ENCODE measurements at places on chromosomes 6 and 20.

GRCh38 chr6:169825558-169826225 is 74.3 kb downstream of the ERMARD start:
- no peak for DNase-seq

DNA sequence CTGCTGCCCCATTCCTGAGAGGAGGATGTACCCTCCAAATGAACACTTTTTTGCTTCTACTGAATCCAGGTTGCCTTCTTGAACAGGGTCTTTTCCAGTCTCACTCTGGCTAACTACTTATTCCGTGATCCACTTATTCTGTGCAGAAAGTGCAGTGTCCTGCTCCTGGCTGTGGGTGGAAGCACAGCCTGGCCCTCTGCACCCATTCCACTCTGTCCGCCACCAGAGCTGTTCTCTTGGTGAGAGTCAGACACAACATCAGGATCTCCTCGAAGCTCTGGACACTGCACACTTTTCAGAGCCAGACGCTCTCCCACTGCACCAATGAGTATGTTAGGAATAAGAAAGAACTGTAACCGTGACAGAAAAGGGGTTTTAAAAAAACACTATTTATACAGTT is 174.2 kb downstream of the MCHR2 start:
- no peak for DNase-seq

DNA sequence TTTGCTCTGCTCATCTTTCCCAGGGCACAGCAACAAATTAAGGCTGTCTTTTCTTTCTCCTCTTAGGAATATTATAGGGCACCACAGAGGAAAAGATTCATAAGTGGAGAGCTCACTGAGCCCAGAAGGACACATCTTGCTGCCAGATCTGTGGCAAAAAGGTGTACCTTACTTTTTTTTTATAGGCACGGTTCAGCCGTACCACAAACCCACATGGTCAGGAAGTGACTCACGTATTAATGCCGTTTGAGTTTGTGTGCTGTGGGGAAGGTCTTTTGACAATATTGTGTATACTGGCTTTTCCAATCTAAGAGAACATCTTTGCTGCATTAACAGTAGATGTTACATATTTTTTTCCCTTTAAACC is 28.4 kb downstream of the PAQR8 start:
- no peak for DNase-seq

DNA sequence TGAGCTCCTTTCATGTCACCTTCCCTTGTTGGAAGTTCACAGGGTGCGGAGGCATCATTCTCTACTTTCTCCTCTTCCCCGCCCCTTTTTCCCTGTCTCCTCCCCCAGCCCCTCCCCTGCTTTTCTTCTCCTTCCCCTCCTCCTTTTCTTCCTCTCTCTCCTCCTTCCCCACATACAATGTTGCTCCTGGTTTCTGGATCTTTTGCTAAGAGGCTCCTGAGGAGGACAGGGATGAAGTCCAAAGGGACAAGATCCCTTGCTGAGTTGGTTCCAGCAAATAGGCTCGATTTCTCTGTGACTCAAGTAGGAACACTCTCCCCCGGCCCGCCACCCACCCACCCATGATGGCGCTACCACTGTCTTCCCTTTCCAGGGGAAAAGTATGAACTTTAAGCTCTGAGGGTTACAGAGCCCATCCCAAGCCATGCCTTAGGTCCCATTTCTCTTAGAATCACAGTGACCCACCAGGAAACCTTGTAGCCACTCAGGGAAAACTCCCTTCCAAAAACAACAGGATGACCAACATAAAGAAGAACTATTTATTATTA is 852 bp upstream of the TFEB start:
- no peak for DNase-seq

- DNase-seq, result no peak
These were observed 159.3 kb downstream of the WDR27 start for GRCh38 chr6:169542491-169542890.

GRCh38 chr6:140542863-140543262 is 1168.4 kb upstream of the CITED2 start:
- no peak for DNase-seq

DNA sequence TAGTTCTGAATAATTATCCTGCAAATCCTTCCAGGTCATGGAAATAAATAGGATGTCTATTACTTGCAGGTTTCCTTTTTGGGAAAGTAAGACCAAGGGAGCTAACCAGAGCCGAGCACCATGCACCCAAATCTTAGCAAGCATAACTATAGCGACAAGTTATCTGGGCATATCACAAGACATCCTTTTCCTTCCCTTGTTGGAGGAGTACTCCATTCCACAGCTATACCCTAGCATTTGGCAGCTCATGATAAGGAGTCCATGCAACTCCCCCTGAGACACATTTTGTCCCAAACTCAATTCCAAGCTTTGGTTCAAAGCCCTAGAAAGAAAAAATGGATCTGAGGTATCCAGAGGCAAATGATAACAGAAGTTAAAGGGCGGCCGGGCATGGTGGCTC is 16.5 kb upstream of the ASCC3 start:
- no peak for DNase-seq

GRCh38 chr6:33014841-33015634 is 5.6 kb upstream of the HLA-DOA start:
- DNase-seq, result peak; percentile 76

- DNase-seq, result no peak
These were observed 9.3 kb downstream of the OR2H1 start for GRCh38 chr6:29466241-29466640.

DNA sequence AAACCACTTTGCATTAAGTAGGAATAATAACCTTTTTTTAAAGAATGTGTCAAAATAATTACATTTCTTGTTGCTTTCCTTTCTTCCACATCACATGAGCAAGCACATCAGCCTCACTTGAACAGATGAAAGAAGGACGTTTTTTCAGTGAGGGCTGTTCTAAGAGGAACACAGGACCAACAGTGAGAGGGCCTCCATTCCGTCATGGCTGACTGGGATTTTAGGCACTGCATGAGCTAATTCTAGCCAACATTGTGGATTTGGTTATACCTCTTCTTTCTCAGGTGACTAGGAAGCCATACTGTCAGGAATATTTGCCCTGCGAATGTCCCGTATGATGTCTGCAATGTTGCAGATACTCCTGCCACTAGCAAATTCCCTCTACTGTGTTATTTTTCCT is 87.6 kb downstream of the LINC00237 start:
- no peak for DNase-seq
